Articular chondrocyte of knee joint (primary cell): ENCODE measurements at places on chromosomes 2 and 18. TPM values are rescaled to one million over a fixed set of nuclear protein-coding genes. Genes with fewer than 3 reads are reported as not detected.

The PTPN18 gene
- 21.8 and 26.7 TPM in 2 replicates for total RNA-seq

The STAT4 gene
- 21.4 and 22.2 TPM in 2 replicates for total RNA-seq

The ESCO1 gene
- total RNA-seq: 20.6 and 22.9 TPM in 2 replicates

The LIMS2 gene
- total RNA-seq: 7.4 and 8.9 TPM in 2 replicates

The CDK15 gene
- total RNA-seq: 0.11 and 0.13 TPM in 2 replicates

The NOSTRIN gene
- total RNA-seq: 1.4 and 1.5 TPM in 2 replicates

The NETO1 gene
- not detected in 2 replicates for total RNA-seq

The OSBPL6 gene
- total RNA-seq: 3.7 and 5.4 TPM in 2 replicates

The CCDC74B gene
- 3.1 and 5.6 TPM in 2 replicates for total RNA-seq

The TEX44 gene
- not detected in 2 replicates for total RNA-seq

The PCARE gene
- total RNA-seq: not detected in 2 replicates

The CDH2 gene
- 0.52 and 0.65 TPM in 2 replicates for total RNA-seq

The COL4A3 gene
- total RNA-seq: not detected in 2 replicates

The RTP5 gene
- total RNA-seq: not detected in 2 replicates

The PLB1 gene
- 3.0 and 4.1 TPM in 2 replicates for total RNA-seq

The COL4A4 gene
- under 0.01 and 0.11 TPM in 2 replicates for total RNA-seq

The GPR45 gene
- total RNA-seq: not detected in 2 replicates

The PDE6D gene
- total RNA-seq: 17.6 and 19.5 TPM in 2 replicates

The VAMP5 gene
- 30.2 and 35.7 TPM in 2 replicates for total RNA-seq

The MLPH gene
- 0.65 and 3.8 TPM in 2 replicates for total RNA-seq

The C2orf66 gene
- 0.13 and 0.32 TPM in 2 replicates for total RNA-seq

The HOXD12 gene
- not detected in 2 replicates for total RNA-seq
